Stimulated activated CD4-positive, alpha-beta T cell treated with anti-CD3 and anti-CD28 coated beads, Interleukin-1b, Interleukin-23, amount 100 ng/mL, for 1 hour (primary cell): ENCODE measurements at places on chromosomes 4 and X.

GRCh38 chr4:158172261-158173258, at the start of gene GASK1B:
GASK1B (minus strand) TSS chr4:158173025; CDS start chr4:158171375, 1,650 bp downstream.
- DNase-seq, result no peak

GRCh38 chrX:14084466-14084865, 54.8 kb upstream of the GEMIN8 start:
- DNase-seq, result no peak

DNA sequence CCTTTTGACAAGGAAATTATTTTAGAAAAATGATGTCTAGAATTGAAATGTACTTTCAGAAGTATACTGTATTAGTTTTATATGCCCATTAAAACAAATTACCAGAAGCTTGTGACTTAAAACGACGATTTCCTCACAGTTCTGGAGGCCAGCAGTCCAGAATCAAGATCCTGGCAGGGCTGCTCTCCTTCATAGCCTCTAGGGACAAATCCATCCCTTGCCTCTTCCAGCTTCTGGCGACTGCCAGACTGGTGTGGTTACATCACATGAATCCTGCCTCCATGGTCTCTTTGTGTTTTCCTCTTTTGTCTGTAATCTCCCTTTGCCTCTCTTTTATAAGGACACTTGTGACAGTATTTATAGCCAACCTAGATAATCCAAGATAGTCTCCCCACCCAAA, 97.1 kb downstream of the IQCM start:
- DNase-seq, result no peak

GRCh38 chrX:136667446-136668168, 19.6 kb downstream of the CD40LG start:
- DNase-seq, result no peak

DNA sequence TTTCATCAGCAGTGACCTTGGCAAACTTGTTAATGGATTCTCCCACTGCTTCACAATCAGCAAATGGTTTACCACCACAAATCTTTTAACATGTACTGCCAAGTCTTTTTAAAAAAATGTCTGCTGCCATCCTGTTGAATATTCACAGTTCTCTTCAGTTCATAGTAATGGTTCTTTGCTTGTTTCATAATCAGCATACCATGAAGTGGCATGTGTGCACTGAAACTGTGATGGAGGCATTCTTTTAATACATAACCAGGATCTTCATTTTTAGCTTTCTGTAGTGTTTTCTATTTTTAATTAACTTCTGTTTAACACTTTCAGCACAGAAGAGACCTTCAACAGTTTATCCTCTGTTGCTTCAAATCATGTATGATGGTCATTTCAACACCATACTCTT, 230.1 kb upstream of the ARSJ start:
- no peak for DNase-seq

- no peak for DNase-seq
These were observed 434.1 kb downstream of the ANKRD50 start for GRCh38 chr4:124278477-124278876.

- DNase-seq, result no peak
These were observed 5.5 kb downstream of the CLCN3 start for GRCh38 chr4:169625886-169626285.

- DNase-seq, result no peak
These were observed 248.1 kb downstream of the C4orf33 start for GRCh38 chr4:129344058-129344457.

GRCh38 chr4:12583275-12583674, 900.9 kb downstream of the RAB28 start:
- DNase-seq, result no peak

GRCh38 chr4:1355378-1355777, 8.4 kb downstream of the UVSSA start:
- no peak for DNase-seq

GRCh38 chr4:147518086-147518485, 37.2 kb downstream of the EDNRA start:
- no peak for DNase-seq

DNA sequence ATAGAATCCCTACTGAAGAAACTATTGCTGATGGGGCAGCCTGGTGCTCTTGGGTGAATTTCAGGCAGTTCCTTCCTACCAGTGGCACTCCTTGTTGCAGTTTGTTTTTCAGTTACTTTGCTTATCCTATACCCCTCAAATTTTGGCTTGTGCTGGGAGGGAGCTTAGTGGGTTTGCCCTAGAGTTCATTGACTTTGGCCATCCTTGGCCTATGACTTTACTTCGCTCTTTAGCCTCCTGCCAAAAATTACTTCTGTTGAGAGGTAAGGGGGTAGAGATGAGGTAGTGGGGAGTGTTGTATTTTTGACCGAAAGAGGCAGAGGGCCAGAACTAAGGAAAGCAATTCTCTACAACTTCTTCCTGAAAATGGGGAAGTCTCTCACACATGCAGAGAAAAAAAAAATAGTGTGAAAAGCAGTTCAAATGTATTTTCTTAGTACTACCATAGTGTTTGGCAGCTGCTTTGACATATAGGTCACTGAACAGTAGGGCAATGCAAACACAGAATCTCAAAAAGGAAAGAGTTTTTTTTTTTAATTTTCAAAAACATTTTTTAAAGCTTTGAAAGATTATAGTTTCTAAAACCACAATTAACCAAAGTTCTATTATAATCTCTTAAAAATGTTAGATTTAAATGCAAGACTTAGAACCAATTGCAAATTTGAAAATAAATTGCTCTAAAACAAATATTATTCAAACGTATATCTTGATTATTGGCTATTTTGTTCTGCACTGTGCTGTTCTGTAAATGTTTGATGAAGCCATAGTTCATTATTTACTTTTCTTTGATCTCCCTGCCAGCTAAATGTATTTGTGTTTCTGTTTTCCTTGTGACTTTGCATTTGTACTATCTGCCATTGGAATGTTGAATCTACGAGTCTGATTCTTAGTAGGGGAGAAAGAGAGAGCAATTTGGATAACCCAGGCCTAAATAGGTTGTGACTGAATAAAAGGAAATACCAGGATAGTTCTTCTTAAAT, 73.6 kb downstream of the DCK start:
- DNase-seq, result no peak

DNA sequence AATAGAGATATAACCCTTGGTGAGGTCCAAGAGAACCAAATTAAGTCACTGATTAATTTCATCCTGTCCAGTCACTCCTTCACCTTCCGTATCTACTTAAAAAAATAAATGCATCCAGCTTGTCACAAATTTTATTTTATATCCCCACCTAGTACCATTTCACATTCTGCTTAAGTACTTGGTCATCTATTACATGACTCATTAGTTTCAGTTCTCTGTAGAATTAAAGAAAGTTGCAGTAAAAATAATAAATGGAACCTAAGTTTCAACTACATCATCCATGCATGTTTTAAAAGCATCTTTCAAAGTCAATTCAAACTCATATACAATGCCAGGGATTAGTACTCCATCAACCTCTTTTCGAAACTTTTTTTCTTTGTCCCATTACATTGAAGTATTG, 130.2 kb downstream of the SH2D1A start:
- no peak for DNase-seq

DNA sequence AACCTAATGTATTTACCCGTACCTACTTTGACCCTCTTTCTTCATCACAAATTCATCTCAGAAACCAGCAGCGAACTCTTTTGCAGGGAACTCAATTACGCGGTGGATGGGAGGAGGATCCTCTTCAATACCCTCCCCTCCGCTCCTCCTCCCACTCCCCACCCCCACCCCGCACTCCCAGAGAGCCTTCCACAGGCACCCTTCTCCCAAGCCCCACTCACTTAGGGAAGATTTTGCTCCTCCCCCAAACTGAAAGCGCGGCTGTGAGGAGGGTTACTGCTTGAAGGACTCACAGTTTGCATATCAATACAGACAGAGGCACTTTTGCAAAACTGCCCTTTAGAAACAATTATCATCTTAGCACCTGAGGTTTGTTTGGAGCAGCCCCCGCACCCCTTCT, 960 bp upstream of the IL1RAPL1 start:
- DNase-seq, result no peak

DNA sequence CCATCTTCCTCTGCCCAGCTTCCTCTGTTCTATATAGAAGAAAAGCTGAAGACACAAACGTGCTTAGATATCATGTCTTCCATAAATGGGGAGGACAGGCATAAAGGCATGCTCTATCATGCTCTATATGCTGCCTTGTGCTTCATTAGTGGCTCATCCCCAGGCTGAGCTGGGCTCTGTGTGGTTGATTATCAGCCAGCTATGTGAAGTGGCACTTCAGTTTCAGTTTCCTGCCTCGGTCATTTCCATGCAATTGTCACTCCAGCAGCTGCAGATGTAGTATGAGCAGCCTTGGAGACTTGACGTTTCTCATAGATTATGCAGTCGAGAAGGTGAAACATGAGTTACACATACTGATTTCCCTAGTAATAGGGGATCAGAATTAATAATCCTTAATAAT, 106.2 kb downstream of the SYTL5 start:
- no peak for DNase-seq

DNA sequence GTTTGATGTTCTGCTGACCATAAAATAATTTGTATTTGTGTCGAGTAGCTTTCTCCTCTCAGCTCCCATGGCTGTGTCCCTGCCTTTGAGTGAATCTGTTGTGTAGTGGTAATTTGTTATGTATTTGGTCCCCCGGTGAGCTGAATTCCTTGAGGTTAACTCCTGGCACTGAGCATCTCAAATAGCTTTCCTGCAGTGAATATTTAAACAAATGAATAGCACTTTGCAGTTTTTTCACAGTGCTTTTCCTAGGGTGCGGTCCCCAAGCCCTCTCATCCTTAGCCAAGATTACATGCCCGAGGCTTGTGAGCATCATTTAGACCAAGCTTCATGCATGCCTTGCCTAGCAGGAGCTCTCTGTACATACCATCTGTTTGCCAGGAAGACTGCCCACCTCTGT, 74.2 kb downstream of the CLDN34 start:
- DNase-seq, result no peak

DNA sequence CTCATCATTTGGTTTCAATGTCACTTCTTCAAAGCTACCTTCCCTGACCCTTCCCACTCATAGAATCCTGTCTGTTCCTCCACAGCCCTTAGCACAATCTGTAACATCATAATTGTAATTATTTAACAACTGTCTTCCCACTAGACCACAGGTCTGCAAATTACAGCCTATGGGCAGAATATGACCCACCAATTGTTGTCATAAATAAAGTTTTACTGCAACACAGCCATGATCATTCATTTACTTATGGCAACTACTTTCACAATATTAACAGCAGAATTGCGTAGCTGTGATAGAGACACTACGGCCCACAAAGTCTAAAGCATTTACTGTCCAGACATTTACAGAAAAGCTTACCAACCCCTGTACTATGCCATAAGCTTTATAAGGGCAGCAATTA, 15.9 kb downstream of the USP46 start:
- no peak for DNase-seq

GRCh38 chrX:111168314-111168713, 72.3 kb downstream of the PAK3 start:
- no peak for DNase-seq

- no peak for DNase-seq
These were observed 318.5 kb downstream of the EVC2 start for GRCh38 chr4:5389756-5390310.

DNA sequence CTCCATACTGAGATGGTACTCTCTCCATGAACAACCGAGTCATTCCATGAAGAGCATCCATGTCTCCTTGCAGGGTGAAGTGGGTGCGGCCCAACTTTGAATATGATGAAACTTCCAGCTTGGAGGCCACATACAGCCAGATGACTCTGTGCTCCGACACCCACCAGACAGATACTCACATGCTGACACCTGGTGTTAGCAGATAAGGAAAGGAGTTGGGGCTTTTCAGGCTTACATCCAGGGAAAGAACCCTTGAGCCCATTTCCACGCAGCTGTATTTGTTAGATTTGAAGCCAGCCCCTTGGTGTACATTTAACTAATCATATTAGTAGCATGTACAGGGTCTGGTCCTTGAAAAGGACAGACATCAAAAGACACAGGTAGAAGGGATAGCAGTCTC, 62.1 kb upstream of the PRRG3 start:
- no peak for DNase-seq

DNA sequence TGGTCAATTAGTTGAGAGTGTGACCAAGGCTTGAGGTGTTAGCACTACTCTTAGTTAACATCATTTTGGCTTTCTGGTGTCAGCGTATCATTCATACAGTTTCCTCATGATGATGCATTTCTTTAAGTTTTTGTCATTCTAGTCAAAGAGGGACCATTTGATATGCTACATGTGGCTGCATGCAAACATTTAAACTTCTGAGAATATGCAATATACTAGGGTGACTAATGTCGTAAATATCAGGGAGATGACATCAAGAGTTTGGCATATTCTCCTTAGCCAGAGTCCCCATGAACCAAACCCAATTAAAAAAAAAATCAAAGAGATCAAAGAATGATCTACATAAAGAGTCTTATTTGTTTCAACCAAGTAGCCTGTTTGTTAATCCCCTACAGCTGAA, 537.4 kb upstream of the PCDH7 start:
- no peak for DNase-seq

DNA sequence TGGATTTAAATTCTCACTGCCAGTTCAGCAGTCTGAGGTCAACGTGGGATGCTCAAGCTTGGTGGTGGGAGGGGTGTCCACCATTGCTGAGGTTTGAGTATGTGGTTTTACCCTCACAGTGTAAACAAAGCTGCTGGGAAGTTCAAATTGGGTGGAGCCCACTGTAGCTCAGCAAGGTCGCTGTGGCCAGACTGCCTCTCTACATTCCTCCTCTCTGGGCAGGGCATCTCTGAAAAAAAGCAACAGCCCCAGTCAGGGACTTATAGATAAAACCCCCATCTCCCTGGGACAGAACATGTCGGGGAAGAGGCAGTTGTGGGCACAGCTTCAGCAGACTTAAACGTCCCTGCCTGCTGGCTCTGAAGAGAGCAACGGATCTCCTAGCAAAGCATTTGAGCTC, 14.9 kb upstream of the RRAGB start:
- DNase-seq, result no peak

GRCh38 chrX:40013266-40014195, 84.2 kb downstream of the BCOR start:
- DNase-seq, result no peak

GRCh38 chr4:138188406-138189084, 53.6 kb downstream of the SLC7A11 start:
- DNase-seq, result no peak

GRCh38 chr4:37818752-37819151, 7.7 kb upstream of the PGM2 start:
- DNase-seq, result no peak

DNA sequence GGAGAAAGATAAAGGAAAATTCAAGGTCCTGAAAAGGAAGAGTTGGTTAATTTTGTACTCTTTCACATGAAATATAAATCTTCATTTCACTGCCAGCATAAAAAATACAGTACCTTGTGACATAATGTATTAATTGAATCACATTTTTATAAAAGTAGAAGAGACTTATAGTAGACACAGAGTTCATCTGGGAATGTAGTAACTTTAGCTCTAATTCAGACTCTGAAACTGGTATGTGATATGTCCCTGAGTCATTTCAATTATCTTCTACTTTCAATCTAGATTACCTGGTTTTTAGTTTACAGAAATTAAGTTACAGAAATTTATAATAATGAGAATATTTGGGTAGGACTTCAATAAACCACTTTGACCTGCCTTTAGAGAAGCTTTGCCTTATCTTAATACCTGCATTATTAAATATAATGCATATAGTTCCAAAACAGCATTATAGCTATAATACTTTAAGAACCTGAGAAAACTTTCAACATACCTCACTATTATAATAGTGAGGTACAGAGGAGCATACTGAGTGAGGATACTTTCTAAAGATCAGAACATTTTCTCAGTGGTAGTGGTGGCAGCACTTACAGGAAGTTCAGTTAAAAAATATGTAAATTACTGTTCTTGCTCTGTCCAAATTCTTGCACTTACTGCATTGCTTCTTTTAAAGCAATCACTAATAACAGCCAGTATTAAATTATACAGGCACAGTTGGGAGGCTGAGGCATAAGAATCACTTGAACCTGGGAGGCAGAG, 11.2 kb downstream of the NEK1 start:
- no peak for DNase-seq
